ENCODE measurements at places on chromosomes 16 and 17. TPM values are rescaled to one million over a fixed set of nuclear protein-coding genes. Genes with fewer than 3 reads are reported as not detected.

CLEC3A gene
- not detected for total RNA-seq

KCNG4 gene
- not detected for total RNA-seq

ASPHD1 gene
- total RNA-seq, result 5.9 TPM

NPIPB6 gene
- not detected for total RNA-seq

DNA sequence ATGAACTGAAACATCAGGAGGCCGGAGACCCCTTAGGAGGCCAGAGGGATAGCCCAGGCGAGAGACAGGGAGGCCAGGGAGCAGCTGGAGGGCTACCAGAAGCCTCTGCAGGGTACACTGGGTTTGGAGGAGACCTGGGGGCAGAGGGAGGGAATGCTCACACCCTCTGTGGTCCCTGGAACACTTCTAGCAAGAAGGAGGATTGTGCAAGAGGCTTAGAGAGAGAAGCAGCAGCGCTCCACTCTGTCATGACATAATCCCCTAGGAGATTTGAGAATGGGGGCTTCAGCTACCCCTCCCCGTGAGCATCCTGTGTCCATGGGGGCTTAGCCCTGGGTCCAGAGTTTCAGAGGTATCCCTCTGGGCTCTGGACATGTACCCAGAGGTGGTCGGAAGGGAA lies 15.8 kb downstream of the GPR142 start:
- H3K36me3 ChIP-seq, result no peaks in the 10 kb centered on the region
- no peak for DNase-seq
- H3K27me3 ChIP-seq, result no peaks in the 10 kb centered on the region

DNA sequence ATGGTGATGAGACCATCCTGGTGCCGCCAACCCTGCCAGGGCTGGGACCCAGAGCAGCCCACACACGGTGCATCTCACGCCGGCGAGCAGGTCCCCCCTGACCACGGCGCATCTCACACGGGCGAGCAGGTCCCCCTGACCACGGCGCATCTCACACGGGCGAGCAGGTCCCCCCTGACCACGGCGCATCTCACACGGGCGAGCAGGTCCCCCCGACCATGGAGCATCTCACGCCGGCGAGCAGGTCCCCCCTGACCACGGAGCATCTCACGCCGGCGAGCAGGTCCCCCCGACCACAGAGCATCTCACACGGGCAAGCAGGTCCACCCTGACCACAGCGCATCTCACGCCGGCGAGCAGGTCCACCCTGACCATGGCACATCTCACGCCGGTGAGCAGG lies 59.2 kb downstream of the MRM3 start:
- no peak for DNase-seq
- H3K27ac ChIP-seq, result no peak overlapping the region
- no peaks in the 10 kb centered on the region for H3K36me3 ChIP-seq
- H3K4me3 ChIP-seq, result no peak overlapping the region
- peaks cover 3% of the 10 kb centered on the region for H3K4me1 ChIP-seq
- no peaks in the 10 kb centered on the region for H3K27me3 ChIP-seq

DNA sequence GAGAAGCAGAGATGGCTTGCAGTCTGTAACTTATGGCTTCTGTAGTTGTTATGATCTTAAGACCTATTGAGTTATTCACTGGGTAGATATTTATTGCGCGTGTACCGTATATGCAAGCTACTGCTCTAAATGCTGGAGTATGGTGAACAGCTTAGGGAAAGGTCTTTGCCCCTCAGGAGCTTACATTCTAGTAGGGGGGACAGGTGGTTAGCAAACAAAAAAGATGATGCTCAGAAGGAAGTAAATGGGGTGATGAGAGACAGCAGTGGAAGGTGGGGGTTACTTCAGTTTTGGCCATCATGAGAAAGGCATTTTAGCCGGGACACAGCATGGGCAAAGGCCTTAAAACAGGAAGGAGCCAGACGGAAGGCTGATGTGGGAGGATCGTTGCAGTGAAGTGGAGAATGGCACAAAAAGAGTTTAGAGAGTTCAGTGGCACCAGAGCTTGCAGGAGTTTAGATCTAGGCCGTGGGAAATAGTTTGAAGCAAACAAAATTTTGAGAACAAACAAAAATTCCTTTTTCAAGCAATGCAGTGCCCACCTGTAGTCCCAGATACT lies 2.1 kb downstream of the ARMC7 start:
- peaks cover 8% of the 10 kb centered on the region for H3K4me1 ChIP-seq
- H3K36me3 ChIP-seq, result no peaks in the 10 kb centered on the region
- no peak for DNase-seq
- H3K27me3 ChIP-seq, result no peaks in the 10 kb centered on the region

DNA sequence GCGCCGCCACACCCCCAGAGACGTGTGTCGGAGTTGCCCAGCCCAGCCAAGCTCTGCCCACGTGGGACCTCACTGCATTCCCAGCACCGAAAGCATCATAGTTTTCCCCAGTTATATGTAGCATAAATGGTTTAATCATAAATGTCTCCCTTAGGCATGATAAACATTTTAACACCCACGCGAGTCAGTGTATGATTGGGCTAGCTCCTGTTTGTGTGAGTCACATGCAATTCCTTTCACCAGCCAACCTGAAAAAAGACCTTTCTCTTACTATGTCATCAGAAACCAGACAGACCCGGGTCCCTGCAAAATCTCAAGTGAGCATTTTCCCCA lies 9.2 kb downstream of the TAF1C start:
- H3K36me3 ChIP-seq, result peaks cover 22% of the 10 kb centered on the region
- no peak overlapping the region for H3K4me3 ChIP-seq
- peak overlapping the region; percentile 61 for H3K27ac ChIP-seq

GRCh38 chr16:78768718-78769117 lies 669.3 kb downstream of the WWOX start:
- no peak overlapping the region for H3K27ac ChIP-seq
- DNase-seq, result no peak
- H3K36me3 ChIP-seq, result no peaks in the 10 kb centered on the region
- no peaks in the 10 kb centered on the region for H3K4me1 ChIP-seq
- no peak overlapping the region for H3K4me3 ChIP-seq

- no peak overlapping the region for H3K4me3 ChIP-seq
- no peak for DNase-seq
- no peaks in the 10 kb centered on the region for H3K27me3 ChIP-seq
Measured at GRCh38 chr16:23433261-23433920, 19.6 kb downstream of the COG7 start.
